ENCODE measurements at places on chromosomes 5 and 9. TPM values are rescaled to one million over a fixed set of nuclear protein-coding genes. Genes with fewer than 3 reads are reported as not detected.

- no peak overlapping the region for H3K4me3 ChIP-seq
- H3K27ac ChIP-seq, result no peak overlapping the region
- no peaks in the 10 kb centered on the region for H3K27me3 ChIP-seq
- DNase-seq, result no peak
These were observed 146.4 kb upstream of the SHB start for GRCh38 chr9:38215465-38215864.

GRCh38 chr9:131276891-131277286, 579 bp upstream of the FAM78A start:
- DNase-seq, result no peak
- no peaks in the 10 kb centered on the region for H3K36me3 ChIP-seq
- H3K27me3 ChIP-seq, result peaks cover 13% of the 10 kb centered on the region
- H3K27ac ChIP-seq, result no peak overlapping the region
- H3K4me1 ChIP-seq, result no peaks in the 10 kb centered on the region

DNA sequence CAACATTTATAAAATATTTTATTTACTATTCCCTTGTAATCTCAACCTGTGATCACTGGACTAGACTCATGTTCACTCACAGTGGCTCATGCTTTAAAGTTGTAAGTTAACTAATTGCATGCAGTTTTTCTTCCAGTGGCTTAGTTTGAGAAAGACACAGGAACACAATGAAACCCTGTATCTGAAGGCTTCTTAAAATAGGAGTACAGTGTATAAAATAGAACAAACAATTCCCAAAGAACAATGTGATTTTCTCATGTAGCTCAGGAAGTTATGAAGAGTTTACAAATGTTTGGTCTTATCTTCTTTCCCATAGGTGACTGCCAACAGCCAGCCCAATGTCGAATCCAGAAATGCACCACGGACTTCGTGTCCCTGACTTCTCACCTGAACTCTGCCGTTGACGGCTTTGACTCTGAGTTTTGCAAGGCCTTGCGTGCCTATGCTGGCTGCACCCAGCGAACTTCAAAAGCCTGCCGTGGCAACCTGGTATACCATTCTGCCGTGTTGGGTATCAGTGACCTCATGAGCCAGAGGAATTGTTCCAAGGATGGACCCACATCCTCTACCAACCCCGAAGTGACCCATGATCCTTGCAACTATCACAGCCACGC, 5.9 kb downstream of the RGMB start:
- H3K27ac ChIP-seq, result peak overlapping the region; percentile 40
- H3K4me3 ChIP-seq, result no peak overlapping the region
- H3K36me3 ChIP-seq, result peaks cover 48% of the 10 kb centered on the region
- DNase-seq, result no peak
- H3K4me1 ChIP-seq, result peaks cover 46% of the 10 kb centered on the region
- H3K27me3 ChIP-seq, result no peaks in the 10 kb centered on the region

DNA sequence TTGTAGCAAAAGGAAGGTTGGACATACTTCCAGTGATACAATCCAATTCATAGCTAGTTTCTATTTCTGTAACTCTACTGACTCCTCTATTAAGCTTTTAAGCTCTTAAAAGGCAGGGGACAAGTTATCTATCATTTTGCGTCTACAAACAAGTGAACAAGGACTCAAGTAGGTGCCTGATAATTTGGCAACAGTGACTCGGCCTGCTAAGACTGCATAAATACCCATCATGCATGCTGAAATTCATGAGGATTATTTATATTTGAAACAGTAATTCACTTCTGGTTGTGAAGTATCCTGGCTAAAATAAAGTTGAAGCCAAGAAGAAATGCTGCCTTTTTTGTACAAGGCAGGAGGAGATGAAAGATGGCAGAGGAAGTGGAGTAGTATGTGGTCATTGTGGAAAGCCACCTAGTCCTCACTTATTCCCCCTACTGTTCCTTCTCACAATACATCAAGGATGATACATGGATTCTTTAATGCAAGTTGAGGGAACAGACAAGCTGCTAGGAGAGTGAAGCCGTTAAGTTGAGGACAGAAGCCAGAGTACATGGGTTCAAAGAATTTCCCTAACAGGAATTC, 74.0 kb downstream of the MRPS27 start:
- H3K4me1 ChIP-seq, result peaks cover 42% of the 10 kb centered on the region
- H3K36me3 ChIP-seq, result no peaks in the 10 kb centered on the region
- no peaks in the 10 kb centered on the region for H3K27me3 ChIP-seq
- no peak for DNase-seq

DNA sequence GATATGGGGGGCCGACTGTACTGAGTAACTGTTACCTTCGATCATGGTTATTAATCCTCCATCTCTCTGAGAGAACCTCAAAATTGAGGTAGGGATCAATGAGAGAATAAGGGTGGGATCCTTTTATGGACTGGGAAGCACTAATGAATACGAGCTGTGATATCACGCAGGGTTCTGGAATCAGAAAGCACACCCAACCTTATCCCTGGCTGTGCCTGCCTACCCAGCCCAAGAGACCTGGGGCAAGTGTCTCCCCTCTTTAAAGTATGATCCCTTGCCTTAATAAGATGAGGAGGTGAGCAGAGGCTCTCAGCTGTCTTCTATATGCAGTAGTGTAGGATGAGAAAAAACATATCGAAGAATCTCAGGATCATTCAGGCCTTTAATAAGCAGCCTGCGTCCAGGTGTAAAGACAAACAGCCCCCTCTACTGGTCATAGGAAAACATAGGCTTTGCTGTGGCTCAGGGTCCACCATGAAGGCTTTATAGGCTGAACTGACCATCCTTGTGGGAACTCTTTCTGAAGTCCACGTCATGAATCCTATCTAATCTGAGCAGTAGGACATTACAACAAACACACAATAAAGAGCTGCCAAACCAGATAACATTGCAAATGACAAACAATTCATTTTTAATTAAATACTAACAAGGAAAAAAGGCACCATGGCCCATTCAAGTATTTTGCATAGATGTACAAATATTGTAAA, 16.8 kb downstream of the NIPAL4 start:
- no peak overlapping the region for H3K4me3 ChIP-seq
- DNase-seq, result peak; percentile 91
- H3K27me3 ChIP-seq, result no peaks in the 10 kb centered on the region

- DNase-seq, result no peak
- no peaks in the 10 kb centered on the region for H3K36me3 ChIP-seq
- no peak overlapping the region for H3K27ac ChIP-seq
- peaks cover 15% of the 10 kb centered on the region for H3K4me1 ChIP-seq
These were observed 592.0 kb downstream of the BNC2 start for GRCh38 chr9:16278326-16278999.

DNA sequence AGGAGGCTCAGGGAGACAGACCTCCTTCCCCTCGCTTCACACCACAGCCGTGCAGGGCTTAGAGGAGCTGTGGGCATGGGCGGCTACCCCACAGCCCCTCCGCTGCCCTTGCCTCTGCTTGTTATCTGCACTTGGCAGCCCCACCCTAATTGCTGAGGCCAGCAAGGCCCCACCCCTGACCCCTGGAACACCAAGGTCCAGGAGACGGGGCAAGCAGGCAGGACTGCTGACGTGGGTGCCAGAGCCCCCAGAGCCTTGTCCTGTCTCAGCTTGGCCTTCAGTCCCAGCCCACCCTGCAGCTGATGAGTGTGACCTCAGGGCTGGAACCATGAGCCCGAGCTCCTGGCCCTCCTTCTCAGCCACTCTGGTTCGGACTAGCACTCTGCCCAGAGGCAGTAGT, 29.1 kb upstream of the NEURL1B start:
- H3K36me3 ChIP-seq, result no peaks in the 10 kb centered on the region
- peaks cover 62% of the 10 kb centered on the region for H3K27me3 ChIP-seq
- no peak for DNase-seq

- H3K36me3 ChIP-seq, result no peaks in the 10 kb centered on the region
- H3K27ac ChIP-seq, result no peak overlapping the region
- peak; percentile 26 for DNase-seq
- H3K4me1 ChIP-seq, result peaks cover 53% of the 10 kb centered on the region
These were observed 150.7 kb upstream of the RASA1 start for GRCh38 chr5:87116825-87117512.

- H3K27me3 ChIP-seq, result no peaks in the 10 kb centered on the region
- peaks cover 19% of the 10 kb centered on the region for H3K4me1 ChIP-seq
- H3K27ac ChIP-seq, result peak overlapping the region; percentile 1
- peaks cover 22% of the 10 kb centered on the region for H3K36me3 ChIP-seq
These were observed 32.5 kb downstream of the SH3TC2 start for GRCh38 chr5:149030392-149030791.

- H3K27ac ChIP-seq, result peak overlapping the region; percentile 95
- no peaks in the 10 kb centered on the region for H3K36me3 ChIP-seq
- DNase-seq, result peak; percentile 79
These were observed 441.2 kb upstream of the ZNF462 start for GRCh38 chr9:106421772-106422171.

DNA sequence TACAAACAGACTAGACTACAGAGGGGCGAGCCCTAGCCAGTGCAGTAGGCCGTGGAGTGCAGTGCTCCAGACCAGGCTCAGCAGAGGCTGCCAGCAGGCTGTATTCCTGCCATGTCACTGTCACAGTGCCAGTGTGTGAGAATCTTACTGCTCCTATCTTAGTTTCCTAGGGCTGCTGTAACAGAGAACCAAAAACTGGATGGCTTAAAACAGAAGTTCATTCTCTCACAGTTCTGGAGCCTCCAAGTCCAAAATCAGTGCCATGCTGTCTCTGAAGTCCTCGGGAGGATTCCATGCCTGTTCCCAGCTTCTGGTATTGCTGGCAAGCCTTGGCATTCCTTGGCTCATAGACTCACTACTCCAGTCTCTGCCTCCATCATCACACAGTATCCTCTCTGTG, 75.0 kb upstream of the SAP30L start:
- H3K4me1 ChIP-seq, result peaks cover 43% of the 10 kb centered on the region
- H3K36me3 ChIP-seq, result no peaks in the 10 kb centered on the region
- H3K27ac ChIP-seq, result no peak overlapping the region
- no peaks in the 10 kb centered on the region for H3K27me3 ChIP-seq
- H3K4me3 ChIP-seq, result no peak overlapping the region

GRCh38 chr5:94746731-94747124, 128.3 kb downstream of the SLF1 start:
- no peaks in the 10 kb centered on the region for H3K27me3 ChIP-seq
- DNase-seq, result no peak
- H3K36me3 ChIP-seq, result no peaks in the 10 kb centered on the region

PTGDS gene
- not detected for total RNA-seq

NDUFS6 gene
- 104 TPM for total RNA-seq
